Placental epithelial cell (primary cell): ENCODE measurements at places on chromosomes 4 and X. TPM values are rescaled to one million over a fixed set of nuclear protein-coding genes. Genes with fewer than 3 reads are reported as not detected.

The KCND1 gene
- total RNA-seq = 0.11 and 0.39 TPM in 2 replicates

The CCNI gene
- total RNA-seq = 183 and 190 TPM in 2 replicates

The PAGE5 gene
- total RNA-seq = not detected in 2 replicates

The CCKAR gene
- not detected in 2 replicates for total RNA-seq

The INTS12 gene
- total RNA-seq = 13.0 and 18.1 TPM in 2 replicates

The CT45A1 gene
- total RNA-seq = not detected in 2 replicates

The ABHD18 gene
- total RNA-seq = 9.8 and 10.4 TPM in 2 replicates

The DMRTC1B gene
- under 0.01 TPM in 1 of 2 replicates, not detected in the other for total RNA-seq

The SSX2B gene
- total RNA-seq = not detected in 2 replicates

The DIAPH2 gene
- total RNA-seq = 15.2 and 34.2 TPM in 2 replicates

The MMAA gene
- total RNA-seq = 2.3 and 5.5 TPM in 2 replicates

The AKAP14 gene
- total RNA-seq = not detected in 2 replicates

The FRG2 gene
- total RNA-seq = not detected in 2 replicates

The NR0B1 gene
- not detected in 2 replicates for total RNA-seq

The SORBS2 gene
- 0.79 and 1.8 TPM in 2 replicates for total RNA-seq

The KCNE5 gene
- total RNA-seq = 1.4 and 2.0 TPM in 2 replicates

The DMRTC1 gene
- total RNA-seq = not detected in 2 replicates

The SRPK3 gene
- total RNA-seq = under 0.01 and 1.1 TPM in 2 replicates

The NUP62CL gene
- 0.79 and 1.8 TPM in 2 replicates for total RNA-seq

The STEEP1 gene
- total RNA-seq = 21.0 and 33.8 TPM in 2 replicates

The HMX1 gene
- not detected in 2 replicates for total RNA-seq

The PAGE1 gene
- total RNA-seq = not detected in 2 replicates

The GPR173 gene
- total RNA-seq = 1.6 and 6.7 TPM in 2 replicates

The MBTPS2 gene
- 5.1 and 8.8 TPM in 2 replicates for total RNA-seq

The MGAT4D gene
- total RNA-seq = not detected in 2 replicates

The P2RY10 gene
- total RNA-seq = not detected in 2 replicates

The ZXDA gene
- total RNA-seq = 10.6 and 12.8 TPM in 2 replicates

The SYNPO2 gene
- total RNA-seq = 0.22 and 0.79 TPM in 2 replicates

The SPATA18 gene
- total RNA-seq = 14.9 and 20.1 TPM in 2 replicates

The LRRC66 gene
- under 0.01 TPM in 1 of 2 replicates, not detected in the other for total RNA-seq

The RAB9B gene
- 0.39 and 0.54 TPM in 2 replicates for total RNA-seq

The CYTL1 gene
- not detected in 2 replicates for total RNA-seq
